ENCODE measurements at places on chromosomes 1 and 21. TPM values are rescaled to one million over a fixed set of nuclear protein-coding genes. Genes with fewer than 3 reads are reported as not detected.

DNA sequence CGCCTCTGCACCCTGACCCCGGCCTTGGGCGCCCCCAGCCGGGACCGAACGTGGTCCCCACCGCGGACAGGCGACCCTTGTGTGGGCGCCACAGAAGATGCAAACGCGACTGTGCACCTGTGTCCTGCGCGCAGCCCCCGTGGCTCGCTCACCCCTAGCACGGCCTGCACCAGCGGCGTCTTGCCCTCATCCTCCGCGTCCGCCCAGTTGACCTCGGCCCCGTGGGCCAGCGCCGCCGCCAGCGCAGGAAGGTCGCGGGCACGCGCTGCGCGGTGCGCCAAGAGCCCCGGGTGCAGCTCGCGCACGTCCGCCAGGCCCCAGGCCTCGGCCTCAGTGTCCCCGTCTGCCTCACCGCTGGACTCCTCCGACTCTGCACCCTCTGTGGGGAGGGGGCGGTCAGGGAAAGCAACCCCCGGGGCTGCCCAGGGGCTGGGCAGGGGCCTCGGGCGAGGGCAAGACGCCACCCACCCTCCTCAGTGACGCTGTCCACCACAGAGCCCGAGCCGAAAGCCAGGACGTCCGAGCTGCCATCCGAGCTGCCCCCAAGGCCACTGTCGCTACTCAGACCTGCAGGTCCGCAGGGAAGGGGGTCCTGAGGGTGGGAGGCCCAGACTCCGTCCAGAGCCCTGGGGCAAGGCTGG, 13.4 kb downstream of the ACAP3 start:
- DNase-seq = no peak

Gene TRIM67
- total RNA-seq = not detected

DNA sequence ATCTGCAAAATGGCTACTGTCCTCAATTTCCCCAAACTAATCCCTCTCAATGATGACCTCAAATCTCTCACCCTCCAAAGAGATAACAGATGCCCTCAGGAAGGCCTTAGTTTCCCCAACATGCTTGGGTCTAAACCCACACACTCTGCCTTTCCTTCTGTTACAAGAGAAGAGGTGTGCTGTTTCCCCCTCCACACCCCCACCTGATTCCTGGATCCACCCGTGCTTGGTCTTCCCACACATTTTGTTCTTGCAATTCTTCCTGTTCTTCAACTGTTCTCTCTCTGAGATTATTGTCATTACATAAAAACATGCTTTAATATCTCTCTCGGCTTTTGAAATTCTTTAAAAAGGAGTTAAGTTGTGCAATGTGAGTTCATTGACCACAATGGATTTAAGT, 5.7 kb upstream of the CBR3 start:
- peak; percentile 7 for DNase-seq

DNA sequence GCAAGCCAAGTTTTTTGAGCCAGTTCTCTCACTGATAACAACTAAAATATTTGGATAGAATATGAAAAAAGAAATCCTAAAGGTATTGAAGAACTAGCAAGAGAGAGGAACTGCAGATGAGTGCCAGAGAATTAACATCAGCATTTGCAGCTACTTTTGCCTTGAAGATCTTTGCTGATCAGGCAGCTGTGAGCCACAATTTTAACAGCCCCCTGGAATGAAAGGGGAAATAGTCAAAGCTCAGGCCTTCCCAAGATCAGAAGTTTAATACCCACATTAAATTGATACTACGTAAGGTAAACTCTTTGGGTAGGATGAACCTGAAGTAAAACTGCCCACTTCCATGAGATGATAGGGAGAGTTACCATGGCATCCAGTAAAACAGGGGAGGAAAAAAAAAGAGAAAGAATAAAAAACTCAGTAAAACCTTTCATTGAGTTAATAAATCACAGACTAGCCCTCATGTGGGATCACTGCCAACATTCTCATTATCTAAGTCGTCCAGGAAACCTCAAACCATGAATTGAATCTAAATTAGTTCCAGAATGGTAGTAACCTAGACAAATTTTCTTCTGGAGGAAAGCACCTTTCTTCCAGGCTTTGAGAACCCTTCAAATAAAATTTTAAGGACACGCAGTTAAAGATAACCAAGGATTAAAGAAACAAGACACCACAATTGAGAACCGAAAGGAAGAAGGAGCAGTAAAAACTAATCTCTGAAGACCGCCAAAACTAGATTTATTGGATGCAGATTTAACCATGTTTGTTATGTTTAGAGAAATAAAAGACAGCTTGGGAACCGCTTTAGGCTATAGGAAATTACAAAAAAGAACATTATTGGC, 28.3 kb downstream of the SCP2 start:
- DNase-seq = no peak

GRCh38 chr21:38351961-38352521, 95.2 kb downstream of the KCNJ15 start:
- no peak for DNase-seq

GRCh38 chr1:9711466-9712020, 60.0 kb downstream of the PIK3CD start:
- no peak for DNase-seq
